Stimulated activated CD4-positive, alpha-beta T cell treated with anti-CD3 and anti-CD28 coated beads, Interleukin-1b, Interleukin-23, amount 100 ng/mL, for 24 hours (primary cell): ENCODE measurements at places on chromosomes 4 and X.
A peak's percentile ranks its signal among the peaks of the same experiment; 100 is the strongest.

DNA sequence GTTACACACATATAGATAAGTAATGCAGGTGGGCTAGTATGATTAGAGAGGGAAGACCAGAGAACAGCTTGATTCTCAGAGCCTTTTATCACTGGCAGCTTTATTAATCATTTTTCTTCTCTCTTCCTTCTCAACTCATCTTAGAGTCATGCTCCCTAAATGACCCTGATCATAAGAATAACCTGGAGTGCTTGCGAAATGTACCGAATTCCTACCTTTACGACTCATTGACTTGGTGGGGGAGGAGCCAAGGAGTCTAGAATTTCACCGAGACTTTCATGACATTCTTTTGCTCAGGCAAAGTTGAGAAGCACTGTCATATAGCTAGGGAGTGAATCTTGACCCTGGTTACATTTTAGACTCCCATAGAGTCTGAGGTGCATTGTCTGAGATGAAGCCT is 298.9 kb upstream of the PUDP start:
- no peak for DNase-seq

DNA sequence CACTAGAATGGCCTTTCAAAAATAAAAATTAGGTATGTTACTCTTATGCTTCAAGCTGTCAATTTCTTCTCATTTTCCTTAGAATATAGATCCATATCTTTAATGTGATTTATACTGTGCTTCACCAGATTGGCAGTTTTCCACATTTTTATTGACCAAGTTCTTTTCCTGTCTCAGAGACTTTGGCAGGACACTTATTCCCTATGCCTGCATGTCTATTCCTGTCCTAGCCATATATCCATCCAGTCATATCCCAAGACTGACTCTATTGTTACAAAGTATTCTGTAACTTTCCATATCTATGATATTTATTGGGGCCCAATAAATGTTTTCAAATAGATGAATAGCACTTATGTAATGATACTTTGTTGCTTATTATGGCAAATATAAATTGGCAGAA is 450.7 kb downstream of the GASK1B start:
- DNase-seq = no peak

GRCh38 chr4:151905197-151905596 is 144.4 kb upstream of the GATB start:
- no peak for DNase-seq

DNA sequence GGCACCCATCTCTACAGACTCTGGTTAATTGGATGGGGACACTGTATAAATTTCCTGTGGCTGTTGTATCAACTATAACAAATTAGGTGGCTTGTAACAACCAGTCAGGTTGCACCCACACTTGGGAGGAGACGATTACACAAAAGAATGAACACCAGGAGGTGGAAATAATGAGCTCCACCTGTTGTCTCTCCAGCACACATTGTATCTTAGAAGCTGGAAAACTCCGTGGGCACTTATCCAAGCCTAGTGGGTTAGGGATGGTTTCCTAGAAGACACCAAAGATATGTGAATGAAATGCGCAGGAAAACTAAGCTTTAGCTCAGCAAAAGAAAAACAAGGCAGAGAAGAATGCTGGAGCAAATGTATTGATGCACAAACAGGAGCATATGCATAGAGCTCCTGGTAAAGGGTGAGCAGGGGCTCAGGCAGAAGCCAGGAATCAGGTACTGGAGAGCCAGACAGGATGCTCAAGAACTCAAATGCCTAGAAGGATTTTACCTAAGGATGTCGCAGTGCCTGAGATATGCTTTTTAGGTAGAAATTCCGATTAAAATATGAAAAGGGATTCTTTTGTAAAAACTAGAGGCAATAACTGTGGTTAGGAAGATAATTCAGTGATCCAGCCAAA is 111.7 kb downstream of the GALNTL6 start:
- no peak for DNase-seq

GRCh38 chr4:24781999-24782745 is 13.2 kb upstream of the SOD3 start:
- DNase-seq = no peak

DNA sequence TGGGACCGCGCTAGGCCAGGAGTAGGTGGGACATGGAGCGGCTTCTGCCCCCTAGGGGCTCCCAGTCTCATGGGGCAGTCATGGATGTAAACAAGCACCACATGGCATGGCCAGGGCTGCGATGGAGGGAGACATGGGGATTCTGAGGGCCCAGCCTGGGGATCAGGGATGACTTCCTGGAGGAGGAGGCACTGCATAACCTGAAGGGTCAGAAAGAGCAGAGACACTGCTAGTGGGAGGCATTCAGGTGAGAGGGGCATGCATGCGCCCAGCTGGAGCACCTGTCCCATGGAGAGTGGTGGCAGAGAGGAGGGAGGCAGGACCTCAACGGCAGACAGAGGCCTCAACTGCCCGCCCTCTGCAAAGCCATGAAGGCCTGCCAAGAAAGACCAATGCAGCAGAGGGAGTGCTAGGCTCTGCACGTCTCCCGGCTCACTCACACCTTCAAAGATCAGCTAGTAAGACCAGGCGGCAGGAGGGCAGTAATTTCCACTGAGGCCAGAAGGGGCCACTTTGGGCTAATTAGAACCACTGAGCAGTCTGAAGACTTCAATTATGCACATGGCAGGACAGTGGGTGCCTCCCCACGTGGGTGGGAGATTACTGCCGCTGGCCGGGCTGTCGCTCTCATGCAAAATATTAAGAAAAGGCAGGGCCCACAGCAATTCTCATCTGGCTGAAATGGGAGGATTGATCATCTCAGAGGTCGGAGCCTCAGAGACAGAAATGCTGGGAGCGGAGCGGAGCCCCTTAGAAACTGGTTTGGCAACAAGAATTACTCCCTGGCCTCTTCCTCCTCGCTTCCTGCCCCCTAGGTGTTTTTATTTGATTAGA is 69.6 kb downstream of the PPP2R2C start:
- DNase-seq = no peak

DNA sequence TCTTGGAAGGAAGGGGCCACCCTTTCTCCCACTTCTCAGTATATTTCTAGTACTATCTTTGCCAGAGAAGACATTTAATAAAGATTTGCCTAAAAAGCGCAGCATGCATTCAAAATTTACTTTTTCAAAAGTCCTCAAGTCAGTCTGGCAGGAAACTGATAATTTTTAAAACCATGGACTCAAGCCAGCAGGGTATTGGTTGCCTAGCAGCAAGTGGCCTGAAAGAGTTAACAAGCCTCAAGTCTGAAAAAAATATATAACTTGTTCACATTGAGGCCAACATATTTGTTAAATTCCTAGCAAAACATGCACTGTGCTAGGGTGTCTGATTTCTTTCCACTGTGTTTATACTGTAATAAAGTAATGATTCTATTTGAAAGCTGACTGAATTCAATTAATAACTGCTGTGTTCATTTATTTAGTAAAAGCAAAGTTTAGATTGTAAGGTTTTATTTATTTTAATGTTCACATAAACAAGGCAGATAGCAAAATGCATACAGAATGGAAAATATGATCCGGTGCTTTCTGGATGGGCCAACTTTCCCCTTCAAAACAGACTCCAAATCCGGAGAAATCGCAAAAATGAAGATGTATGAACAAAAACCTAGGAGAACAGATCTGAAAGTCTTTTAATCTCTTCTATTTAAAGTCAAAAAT is 218.5 kb upstream of the FGF13 start:
- no peak for DNase-seq

DNA sequence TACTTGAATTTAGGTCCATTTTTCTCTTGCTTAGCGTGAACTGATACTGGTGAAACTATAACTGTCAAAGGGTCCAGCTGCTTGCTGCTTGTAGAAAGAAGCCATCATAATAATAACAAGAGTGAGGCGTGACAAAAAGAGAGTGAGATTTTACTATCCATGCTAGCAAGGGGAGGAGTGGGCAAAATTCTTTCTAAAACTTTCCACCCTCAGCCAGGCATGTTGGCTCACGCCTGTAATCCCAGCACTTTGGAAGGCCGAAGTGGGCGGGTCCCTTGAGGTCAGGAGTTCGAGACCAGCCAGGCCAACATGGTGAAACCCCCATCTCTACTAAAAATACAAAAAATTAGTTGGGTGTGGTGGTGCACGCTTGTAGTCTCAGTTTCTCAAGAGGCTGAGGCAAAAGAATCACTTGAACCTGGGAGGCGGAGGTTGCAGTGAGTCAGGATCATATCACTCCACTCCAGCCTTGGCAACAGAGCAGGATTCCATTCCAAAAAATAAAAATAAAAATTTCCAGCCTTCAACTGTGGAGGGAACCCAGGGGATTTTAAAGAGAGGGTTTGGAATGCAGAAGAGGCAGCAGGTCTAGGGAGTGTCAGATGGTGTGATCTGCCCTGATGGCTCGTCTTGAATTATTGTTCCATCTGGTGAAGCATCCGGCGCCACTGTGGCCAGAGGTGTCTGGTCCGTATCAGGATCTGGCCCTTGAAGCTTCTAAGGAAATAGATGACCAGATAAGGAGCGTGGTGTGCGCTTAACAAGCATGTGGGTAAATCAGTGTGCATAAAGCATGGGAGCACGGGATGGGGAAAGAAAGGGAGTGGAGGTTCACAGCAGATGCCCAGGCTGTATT is 51.8 kb downstream of the LRP2BP start:
- DNase-seq = no peak

DNA sequence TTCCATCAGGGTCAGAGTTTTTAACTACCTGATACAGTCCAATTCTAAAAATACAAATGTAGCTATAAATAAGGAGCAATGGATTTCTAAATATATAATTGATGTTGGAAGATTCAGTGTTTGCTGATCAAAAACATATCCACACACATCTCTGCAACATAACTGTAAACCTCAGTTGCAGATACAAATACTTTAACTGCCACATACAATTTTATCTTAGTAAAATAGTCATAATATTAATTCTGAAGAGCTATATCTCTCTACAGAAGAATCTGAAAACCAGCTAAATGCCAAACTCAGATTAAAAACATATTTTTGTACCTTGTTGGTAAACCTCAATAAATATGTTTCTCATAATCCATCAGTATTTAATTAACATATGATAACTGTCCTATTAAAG is 674.3 kb upstream of the INTU start:
- DNase-seq = no peak

DNA sequence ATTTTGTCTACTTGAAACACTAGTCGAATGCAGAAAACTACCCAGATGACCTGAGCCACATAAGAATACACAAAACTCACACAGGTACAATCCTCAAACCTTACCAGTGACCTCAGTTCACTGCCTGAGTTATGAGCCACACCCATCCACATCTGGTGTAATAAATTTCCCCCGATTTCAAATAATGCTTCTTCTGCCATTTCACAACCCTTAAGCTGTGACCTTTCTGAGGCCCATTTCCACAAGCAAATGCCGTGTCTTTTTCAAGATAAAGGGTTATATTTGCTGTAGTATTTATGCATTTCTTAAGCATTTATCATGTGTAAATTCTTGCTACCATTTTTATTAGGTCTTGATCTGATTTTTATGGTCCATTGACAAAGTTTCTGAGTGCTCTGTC is 1.8 kb upstream of the ARHGEF38 start:
- no peak for DNase-seq

- DNase-seq = no peak
Observed at GRCh38 chrX:68794461-68794860, 34.4 kb upstream of the EFNB1 start.

GRCh38 chr4:121706595-121707021 is 9.8 kb upstream of the ANXA5 start:
- DNase-seq = no peak

- DNase-seq = no peak
Observed at GRCh38 chr4:121057466-121057922, 14.8 kb downstream of the NDNF start.

DNA sequence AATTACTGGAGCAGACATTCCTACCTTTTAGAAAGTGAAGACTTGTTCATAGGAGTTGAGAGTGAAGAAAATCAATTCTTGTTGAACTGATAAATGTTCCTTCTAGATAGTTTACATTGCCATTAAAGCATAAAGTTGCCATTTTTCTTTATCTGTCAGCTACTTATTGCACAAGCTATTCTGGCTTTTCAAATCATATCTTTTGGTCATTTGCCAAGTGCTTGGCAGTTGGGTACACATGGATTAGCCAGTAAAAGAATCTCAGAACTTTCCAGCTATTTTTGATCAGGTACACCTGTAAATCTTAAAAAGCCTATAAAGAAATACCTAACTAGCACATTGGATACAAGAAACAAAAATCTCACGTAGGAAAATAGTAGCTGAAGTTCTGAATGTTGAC is 56.4 kb upstream of the PNPLA4 start:
- DNase-seq = no peak

GRCh38 chrX:132031867-132032266 is 8.8 kb downstream of the STK26 start:
- DNase-seq = no peak

GRCh38 chr4:87531621-87532020 is 2.4 kb upstream of the SPARCL1 start:
- no peak for DNase-seq

DNA sequence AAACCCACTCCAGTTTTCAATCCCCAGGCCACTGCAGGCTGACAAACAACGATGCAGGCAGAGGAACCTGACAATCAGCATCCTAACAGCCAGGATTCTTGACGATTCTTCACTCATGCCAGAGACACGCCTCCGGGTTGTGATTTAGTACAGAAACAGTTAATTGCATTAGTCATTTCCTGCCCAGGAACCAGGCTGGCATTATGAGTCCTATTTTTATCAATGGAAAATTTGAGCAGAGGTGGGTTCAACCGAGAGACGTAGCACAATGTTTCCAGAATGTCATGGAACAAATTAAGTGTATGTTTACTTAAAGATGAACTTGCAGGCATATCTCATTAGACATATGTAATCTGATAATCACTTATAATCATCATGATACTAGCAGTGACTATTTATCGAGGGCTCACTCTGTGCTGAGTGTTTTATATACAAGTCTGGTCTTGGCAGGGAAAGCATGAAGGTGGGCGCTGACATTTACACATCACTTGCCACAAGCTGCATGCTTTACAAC is 159.7 kb downstream of the NSUN7 start:
- DNase-seq = no peak

GRCh38 chr4:87840149-87840548 is 7.4 kb downstream of the MEPE start:
- DNase-seq = no peak

DNA sequence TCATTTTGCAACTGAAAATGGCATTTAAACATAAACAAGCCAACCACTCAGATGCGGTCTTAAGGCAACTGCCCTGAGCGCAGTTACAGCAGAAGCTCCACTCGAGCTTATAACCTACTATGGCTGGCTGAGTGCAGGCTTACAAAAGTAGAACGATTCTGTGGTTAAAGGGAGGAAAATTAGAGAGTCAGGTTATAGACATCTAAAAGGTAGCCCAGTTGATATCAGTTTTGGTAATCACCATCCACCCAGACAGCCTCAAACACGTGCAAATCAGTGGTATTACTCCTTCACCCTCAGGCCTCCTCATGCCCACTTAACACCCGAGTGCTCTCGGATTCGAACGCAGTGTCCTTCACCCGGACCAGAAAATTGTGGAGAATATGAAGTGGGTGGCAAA is 3.1 kb downstream of the LEF1 start:
- no peak for DNase-seq

GRCh38 chr4:163484906-163485305 is 9.6 kb upstream of the TMA16 start:
- DNase-seq = peak; percentile 26
